ENCODE measurements at places on chromosomes 6 and 20.
A peak's percentile ranks its signal among the peaks of the same experiment; 100 is the strongest.

- DNase-seq = no peak
Measured at GRCh38 chr6:3406362-3406821, 50.5 kb downstream of the SLC22A23 start.

- no peak for DNase-seq
Measured at GRCh38 chr6:161482517-161482858, 208.6 kb upstream of the AGPAT4 start.

DNA sequence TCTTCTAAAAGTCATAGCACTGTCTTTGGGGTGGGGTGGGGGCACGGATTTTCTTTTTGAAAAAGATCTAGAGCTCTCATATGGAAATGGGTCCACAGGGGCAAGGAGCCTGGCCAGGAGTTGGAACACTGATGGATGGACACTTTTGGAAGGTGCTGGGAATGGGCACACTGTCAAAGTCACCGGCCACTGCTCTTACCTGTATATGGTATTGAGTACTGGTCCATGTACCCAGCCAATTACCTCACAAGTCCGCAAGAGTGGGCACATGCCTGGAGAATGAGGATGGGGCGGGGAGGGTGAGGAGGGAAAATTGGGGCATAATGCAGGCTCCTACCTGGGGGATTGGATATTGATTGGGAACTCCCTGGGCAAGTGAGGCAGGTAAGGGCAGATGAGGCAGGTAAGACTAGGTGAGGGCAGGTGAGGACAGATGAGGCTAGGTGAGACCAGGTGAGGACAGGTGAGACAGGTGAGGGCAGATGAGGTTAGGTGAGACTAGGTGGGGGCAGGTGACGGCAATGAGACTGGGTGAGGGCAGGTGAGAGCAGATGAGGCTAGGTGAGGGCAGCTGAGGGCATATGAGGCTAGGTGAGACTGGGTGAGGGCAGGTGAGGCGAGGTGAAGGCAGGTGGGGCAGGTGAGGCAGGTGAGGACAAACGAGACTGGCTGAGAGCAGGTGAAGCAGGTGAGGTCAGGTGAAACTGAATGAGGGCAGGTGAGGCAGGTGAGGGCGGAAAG, 167.9 kb downstream of the NRN1 start:
- no peak for DNase-seq

DNA sequence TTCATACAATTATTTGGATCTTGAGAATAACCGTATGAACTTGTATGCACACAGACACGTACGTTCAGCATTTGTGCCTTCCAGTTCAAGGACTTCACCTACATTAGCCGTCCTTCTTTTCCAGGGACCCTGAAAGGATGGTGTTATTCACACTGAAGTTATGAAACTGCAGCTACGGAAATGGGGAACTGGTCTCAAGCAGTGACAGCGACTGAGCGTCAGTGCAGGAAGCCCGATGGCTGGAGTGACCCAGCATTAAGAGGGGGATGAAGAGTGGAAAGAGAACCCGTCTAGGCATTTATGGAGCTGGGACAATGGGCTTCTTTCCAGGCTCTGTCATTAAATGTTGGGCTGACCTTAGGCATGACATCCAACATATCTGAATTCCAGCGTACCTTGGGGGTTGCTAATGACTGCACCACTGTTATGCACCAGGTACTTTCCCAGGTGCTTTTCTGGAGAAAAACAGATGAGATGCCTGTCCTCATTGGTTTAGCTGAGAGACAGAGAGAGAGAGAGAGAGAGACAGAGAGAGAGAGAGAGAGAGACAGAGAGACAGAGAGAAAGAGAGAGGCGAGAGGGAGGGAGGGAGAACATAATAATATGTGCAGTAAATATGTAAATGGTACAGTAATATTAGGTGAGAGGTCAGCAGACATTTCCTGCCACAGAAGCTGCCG, 204.7 kb upstream of the EXOC2 start:
- no peak for DNase-seq

GRCh38 chr6:16146028-16146427, 17.1 kb downstream of the MYLIP start:
- no peak for DNase-seq

DNA sequence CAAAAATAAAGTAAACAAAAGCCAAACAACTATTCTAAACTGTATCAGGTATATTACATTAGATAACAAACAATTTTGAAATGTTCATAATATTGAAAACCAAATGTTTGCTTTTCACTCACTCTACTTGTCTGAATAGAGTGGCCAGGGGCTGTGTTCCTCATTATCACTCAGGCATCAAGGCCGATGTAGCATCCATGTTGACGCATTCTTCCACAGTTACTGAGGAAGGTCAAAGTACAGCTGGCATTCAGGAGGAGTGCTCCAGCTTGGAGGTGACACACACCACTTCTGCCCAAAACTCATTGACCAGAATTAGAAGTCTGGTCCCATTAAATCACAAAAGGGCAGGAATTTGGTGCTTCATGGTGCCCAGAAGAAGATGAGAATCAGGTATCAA, 137.6 kb upstream of the MANEA start:
- no peak for DNase-seq

DNA sequence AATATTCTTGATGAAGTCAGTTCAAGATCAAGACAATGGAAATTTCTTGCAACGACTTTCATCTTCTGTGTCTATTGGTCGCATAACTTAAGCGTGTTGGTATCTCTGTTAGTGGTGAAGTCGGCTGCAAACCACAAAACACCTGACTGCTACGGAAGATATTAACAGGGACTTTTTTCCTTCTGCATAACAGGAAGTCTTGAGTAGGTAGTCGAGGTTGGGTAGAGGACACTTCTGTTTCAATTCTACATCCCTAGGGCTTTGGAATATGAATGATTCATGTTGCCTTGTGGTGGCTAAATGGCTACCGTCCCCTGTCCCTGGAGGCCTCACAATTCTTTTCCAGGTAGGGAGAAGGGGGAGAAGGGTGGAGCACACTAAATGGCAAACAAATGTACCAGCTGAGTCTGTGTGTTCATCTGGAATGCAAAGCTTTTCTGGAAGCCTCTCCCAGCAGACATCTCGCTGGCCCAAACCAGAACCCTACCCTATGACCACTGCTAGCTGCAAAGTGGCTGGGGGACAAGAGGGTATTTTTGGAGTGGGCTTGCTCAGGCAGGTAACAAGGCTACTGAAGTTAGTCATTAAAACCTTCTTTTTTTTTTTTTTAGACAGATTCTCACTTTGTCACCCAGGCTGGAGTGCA, 34.6 kb upstream of the NKX2-2 start:
- no peak for DNase-seq

DNA sequence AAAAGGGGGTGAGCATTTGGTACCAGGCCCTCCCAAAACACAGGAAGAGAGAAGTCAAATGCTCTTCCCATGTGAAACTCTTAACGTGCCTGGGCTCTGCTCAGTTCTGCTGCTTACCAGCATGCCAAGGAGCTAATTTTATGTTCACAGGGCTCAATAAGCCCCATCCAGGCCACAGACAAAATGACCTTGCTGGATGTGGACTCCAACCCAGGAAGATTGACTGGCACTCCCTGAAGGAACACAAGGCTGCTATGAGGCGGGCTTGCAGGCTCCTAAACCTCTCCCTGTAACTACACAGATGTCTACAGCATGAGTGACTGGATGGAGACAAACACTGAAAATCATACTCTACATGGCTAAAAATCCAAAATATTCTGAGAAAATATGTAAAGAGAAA, 50.6 kb downstream of the CHD6 start:
- no peak for DNase-seq

- no peak for DNase-seq
Measured at GRCh38 chr20:41133709-41134361, 3.5 kb upstream of the PLCG1 start.

- DNase-seq = no peak
Measured at GRCh38 chr20:62454904-62455636, 20.7 kb downstream of the GATA5 start.

DNA sequence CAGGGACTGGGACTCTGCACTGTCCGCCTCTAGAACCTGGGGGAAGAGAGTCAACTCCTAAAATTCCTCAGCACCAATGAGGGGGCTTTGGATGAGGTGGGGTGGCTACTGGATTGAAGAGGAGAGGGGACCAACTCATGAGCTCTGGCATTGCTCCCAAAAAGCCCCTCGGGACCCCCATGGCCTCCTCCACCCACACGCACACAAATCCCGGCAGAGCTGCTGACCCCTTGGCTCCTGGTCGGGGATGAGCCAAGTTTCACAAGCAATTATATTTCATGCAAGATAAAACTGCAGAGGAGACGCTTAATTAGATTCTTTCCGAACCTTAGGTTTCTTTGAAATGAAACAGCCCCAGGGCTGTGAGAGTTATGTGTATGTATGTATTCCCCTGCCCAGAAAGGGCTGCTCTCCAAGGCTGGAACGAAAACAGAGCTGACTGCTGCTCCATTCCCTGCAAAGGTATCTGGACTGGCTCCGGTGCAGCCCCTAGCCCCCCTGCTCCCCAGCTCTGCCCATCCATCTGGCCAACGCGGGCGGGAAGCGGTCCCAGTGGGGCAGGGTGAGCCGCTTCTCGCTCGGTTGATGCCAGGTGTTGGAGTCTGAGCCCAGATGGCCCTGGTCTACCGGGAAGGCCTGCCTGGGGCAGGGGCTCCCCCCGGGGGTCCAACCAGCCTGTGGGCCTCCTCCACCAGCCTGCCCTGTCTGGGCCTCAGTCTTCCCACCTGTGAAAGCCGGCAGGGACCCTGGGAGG, 46.8 kb upstream of the STX16 start:
- peak; percentile 70 for DNase-seq
